ENCODE measurements at places on chromosomes 5 and 9. TPM values are rescaled to one million over a fixed set of nuclear protein-coding genes. Genes with fewer than 3 reads are reported as not detected.

- peak; percentile 94 for DNase-seq
These were observed 210.2 kb downstream of the TSSK1B start for GRCh38 chr5:113224605-113225065.

The DMGDH gene
- 4.5 TPM for total RNA-seq

DNA sequence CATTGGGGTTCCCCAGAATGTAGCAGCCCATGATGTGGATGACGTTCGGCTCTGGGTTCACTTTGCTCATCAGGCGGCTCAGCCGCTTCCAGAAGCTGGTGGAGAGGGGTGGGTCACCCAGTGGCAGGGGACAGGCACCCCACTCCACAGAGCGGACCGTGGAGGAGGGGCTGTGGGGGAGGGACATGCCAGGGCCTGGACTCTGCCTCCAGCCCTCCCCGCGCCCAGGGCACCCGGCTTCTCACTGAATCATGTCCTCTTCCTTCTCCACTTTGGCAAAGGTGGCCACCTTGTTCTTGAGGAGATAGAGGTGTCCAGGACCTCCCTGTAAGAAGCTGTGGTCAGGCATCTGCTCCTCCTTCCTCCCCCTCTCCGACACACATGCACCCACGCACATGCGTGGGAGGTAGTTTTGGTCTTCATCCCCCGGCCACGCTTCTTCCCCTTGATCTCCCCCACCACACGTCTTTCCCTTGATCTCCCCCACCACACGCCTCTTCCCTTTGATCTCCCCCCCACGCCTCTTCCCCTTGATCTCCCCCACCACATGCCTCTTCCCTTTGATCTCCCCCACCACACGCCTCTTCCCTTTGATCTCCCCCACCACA, 8.9 kb upstream of the ENTPD8 start:
- DNase-seq = no peak

DNA sequence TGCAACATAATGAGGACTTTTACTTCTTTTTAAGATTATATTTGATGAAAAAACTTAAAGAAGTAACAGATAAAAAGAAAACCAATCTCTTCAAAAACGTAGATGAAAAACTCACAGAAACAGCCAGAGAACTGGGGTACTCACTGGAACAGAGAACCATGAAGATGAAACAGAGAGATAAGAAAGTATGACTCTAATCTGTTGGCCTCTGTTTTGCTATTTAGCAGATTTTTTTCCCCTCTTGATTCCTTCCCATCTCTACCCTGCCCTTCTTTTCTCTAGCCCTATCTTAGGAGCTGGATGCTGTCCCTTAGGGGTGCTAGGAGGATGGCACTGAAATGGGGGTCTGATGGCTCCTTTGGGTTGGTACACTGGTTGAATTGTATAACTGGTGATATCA, 97.5 kb upstream of the FREM1 start:
- DNase-seq = no peak

The PAEP gene
- not detected for total RNA-seq

- DNase-seq = peak; percentile 49
These were observed 263.6 kb downstream of the FANCC start for GRCh38 chr9:95053611-95054570.

Measured in fibroblast of villous mesenchyme (primary cell).